ENCODE measurements at places on chromosomes 5 and 9.

GRCh38 chr9:37676411-37676830, 25.7 kb downstream of the FRMPD1 start:
- DNase-seq, result no peak

- DNase-seq, result no peak
Observed at GRCh38 chr5:83066548-83067110, 10.6 kb downstream of the TMEM167A start.

DNA sequence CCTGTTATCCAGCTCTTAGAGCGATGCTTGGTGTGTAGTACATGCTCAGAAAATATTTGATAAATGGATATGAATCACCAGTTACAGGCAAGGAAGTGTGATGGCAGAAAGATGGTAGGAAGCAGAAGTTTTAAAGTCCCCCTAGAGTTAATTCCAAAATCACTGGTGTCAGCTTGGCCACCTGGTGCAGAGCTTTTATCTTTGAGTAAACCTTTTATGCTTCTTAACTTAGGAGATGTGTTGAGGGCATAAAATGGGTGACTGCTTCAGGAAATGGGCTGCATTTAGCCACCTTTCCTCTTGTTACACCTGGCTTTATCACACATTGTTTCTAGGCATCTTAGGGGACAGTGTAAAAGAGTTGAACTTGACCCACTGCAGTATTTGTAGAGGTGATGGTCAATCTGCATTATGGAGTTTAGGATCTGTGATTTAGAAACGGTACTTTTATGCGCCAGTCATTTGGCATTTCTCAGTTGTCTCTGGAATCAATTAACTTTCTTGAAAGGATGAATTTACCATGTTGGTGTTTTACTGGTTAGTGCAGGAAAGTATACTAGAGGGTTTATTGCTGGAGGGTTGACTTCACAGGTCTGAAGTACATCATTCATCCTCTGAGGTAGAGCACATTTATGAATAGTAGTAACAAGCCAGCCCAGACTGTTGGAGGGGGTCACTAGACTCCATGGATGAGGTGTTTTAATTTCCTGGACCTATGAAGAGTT, 7.5 kb upstream of the FAM120AOS start:
- no peak for DNase-seq

- no peak for DNase-seq
Observed at GRCh38 chr5:39829441-39829840, 404.7 kb upstream of the DAB2 start.

DNA sequence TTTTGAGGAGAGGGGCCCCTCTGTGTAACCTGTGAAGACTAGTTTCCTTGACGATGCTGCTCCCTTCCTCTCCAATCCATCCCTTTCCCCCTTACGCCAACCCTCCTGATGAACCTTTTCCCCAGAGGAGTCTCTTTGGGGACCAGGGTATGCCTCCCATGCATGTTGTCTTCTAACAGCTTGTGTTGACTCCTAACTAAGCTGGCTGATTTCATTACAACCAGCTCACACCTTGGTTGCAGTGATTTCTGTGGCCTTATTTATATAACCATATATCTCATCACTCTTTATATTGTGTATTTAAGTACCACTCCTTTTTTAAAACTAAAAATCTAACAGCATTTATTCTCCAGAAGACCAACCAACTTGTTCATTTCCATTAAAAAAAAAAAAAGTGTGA, 42.5 kb downstream of the SFXN1 start:
- no peak for DNase-seq

- no peak for DNase-seq
Observed at GRCh38 chr5:172482156-172483020, 28.1 kb upstream of the SH3PXD2B start.

DNA sequence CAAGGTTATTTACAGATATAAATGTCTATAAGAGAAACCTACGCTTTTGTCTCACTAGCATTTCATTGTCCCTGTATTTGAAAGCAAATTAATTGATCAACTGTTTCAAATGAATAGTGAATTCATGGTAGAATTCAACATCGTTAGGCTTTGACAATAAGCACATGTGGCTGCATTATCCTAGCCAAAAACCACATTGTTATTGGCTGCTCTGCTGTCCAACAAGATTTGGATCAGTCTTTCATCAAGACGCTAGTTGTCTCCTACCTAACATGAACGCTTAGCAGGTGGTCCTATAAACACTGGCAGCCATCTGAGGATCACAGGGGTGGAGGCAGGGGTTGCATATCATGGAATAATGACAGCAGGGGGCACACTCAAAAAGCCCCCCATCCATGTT, 455.0 kb downstream of the CTNND2 start:
- DNase-seq, result no peak

DNA sequence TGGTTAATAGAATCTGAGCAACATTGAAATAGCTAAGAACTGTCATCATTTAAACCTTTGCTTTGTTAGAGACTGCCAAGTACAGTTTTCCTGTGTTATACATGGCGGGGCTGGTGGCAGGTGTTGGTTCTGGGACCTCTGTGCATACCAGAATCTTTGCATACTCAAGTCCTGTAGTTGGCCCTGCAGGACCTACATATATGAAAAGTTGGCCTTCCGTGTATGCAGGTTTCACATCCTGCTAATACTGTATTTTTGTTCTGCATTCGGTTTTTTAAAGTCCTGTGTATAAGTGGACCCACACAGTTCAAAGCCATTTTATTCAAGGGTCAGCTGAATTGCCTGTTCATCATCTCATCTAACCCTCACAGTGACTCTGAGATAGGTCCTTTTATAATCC, 36.4 kb downstream of the LARP1 start:
- no peak for DNase-seq

- DNase-seq, result no peak
Observed at GRCh38 chr9:14399756-14400657, 86.1 kb upstream of the NFIB start.

DNA sequence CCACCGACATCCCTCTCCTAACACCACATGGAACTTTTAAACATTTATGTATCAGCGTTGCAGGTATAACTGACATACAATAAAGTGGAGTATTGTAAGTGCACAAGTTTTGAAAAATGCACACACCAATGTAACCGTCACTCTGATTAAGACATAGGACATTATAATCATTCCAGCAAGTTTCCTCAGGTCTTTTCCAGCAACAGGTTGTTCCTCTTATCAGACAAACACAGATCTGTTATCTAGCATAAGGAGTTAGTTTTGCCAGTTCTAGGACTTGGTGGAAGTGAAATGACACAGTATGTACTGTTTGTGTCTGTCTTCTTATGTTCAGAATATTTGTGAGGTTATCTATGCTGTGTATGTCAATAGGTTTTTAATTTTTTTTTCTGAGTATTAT, 69.5 kb upstream of the TRPC7 start:
- no peak for DNase-seq

DNA sequence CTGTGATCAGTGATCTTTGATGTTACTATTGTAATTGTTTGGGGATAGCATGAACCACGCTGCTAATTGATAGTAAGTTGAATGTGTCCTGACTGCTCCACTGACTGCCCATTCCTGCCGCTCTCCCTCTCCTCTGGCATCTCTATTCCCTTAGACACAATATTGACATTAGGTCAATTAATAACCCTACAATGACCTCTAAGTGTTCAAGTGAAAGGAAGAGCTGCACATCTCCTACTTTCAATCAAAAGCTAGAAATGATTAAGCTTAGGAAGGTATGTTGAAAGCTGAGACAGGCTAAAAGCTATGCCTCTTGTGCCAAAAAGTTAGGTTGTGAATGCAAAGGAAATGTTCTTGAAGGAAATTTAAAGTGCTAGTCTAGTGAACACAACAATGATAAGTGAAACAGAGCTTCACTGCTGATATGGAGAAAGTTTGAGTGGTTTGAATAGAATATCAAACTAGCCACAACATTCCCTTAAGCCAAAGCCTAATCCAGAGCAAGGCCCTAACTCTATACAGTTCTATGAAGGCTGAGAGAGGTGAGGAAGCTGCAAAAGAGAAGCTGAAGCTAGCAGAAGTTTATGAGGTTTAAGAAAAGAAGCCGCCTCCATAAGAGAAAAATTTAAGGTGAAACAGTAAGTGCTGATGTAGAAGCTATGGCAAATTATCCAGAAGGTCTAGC, 12.9 kb downstream of the CLINT1 start:
- no peak for DNase-seq

DNA sequence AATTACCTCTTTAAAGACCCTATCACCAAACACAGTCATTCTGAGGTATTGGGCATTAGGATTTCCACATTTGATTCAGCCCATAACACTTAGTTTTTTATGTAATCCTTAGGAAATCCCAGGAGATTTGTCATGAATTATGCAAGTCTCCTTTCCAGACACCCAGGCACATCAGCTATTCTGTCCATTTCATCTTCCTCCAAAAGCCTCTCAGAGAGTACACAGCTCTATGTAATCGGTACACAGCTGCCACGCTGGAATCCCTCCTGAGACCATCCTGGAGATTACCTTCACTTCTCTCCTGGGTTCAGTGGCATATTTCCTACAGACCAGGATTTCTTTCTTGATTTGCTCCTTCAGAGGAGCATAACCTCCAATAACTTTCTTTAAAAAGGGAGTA, 2309.8 kb upstream of the WWC1 start:
- no peak for DNase-seq

DNA sequence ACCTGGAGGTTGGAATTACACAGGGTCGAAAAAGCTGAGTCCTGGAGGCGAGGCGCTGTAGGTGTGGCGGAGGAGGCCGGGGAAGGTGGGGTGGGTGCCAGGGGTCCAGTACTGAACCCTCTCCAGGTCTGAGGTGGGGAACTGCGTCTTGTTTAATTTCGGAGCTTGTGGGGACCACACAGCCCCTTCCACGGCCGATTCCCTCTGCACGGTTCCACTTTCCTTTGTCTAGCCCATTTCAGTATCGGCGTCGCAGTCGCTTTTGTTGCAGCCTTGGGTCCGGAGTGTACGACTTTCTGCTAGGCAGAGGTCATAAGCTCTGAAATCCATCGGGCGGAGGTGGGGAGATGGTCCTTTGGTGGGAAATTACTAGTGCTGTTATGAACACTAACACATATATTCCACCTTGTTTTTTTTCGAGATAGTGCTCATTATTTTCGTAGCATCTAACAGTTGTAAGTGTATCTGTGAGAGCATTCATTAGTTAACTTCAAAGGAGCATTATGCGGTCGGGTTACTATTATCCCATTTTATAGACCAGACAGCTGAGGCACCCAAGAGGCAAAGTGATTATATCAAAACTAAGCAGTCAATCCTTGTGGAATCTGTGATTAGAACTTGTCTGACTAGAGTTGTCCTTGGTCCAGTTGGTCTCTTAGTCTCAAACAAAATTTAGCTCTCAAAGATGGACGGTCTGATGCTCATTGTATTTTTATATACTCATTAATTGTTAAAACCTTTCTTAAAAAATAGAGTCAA, 737 bp downstream of the RNF180 start:
- DNase-seq, result no peak

- DNase-seq, result no peak
Observed at GRCh38 chr5:14958188-14958587, 86.6 kb upstream of the ANKH start.

- DNase-seq, result no peak
Observed at GRCh38 chr5:145787507-145787906, 47.6 kb downstream of the PRELID2 start.

DNA sequence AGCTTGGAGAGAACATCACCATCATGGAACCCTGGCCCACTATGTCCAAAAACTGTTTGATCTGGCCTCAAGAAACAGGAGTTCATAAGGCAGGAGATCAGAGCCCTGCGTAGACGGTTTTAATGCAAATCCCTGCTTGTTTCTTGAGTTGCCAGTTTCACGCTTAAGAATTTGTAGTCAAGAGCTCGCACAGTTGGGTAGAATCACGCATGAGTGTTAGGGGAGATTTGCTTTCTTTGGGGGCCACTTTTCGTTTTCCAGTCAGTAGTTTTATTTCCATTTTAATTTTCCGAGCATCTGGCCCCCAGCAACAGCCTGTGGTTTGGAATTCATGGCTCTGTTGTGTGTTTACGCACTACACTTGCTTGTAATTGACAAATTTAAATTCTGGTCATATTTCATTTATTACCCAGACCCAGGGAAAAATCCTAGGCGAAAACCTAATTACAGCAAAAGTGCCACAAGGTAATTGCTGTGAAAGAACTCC, 6.6 kb upstream of the C5orf58 start:
- no peak for DNase-seq

DNA sequence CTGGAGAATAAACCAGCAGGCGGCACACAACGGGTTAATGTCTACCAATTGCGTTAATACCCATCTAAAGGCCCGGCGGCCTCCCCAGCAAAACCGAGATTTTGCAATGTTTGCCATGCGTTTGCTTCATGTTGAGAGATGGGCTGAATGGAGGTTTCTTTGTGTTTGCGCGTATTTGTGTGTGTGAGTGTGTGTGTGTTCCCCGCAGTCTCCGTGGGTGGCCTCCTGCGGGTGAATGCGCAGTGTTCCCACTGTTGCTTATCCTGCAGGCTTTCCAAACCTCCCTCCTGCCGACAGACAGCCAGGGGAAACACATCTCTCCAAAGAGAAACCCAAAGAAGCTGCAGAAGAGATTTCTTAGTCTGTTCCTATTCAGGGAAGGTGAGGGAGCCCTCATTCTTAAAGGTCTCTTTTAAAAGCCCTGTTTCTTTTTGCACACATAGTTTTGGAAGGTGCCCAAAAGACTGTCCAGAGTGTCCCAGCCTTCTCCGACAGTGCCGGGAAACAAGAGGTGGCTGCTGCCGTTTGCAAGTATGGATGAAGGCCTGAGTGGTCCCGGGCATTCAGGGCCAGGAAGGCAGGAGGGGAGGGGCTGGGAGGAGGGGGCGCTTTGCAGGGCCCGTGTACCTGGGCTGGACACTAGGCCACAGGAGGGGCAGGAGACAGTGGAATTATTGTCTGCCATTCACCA, 103.8 kb upstream of the ERCC6L2 start:
- DNase-seq, result no peak

DNA sequence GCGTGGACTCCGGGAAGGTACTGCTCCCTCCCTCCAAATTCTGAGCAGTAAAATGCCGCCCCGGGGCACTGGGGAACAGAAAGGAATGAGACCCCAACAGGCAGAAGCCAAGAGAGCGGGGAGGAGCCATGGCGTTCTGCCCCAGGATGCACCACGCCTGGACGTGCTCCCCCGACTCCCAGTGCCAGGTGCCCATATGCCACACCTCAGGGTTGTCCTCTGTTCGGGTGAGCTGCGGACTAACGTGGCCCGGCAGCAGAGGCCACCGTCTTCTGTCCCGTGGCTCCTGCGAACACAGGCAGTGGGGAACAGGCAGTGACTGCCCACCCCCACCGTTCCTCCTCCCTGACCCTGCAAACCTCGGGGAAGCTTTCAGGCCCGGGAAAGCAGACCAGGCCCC, 4.8 kb downstream of the SURF6 start:
- no peak for DNase-seq

GRCh38 chr9:12271421-12271891, 421.7 kb upstream of the TYRP1 start:
- no peak for DNase-seq

DNA sequence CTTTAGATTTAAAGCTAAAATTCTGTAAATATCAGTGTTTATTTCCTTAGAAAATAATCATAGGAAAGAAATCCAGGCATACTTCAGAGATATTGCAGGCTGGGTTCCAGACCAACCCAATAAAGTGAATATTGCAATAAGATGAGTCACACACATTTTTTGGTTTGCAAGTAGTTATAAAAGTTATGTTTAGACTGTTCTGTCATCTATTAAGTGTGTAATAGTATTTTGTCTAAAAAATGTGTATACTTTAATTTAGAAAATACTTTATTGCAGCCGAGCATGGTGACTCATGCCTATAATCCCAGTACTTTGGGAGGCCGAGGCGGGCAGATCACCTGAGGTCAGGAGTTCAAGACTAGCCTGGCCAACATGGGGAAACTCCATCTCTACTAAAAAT, 6.9 kb upstream of the RIC1 start:
- no peak for DNase-seq

- DNase-seq, result no peak
Observed at GRCh38 chr9:114718801-114719221, 36.8 kb upstream of the TEX48 start.

- no peak for DNase-seq
Observed at GRCh38 chr5:148035676-148036075, 28.1 kb upstream of the SPINK5 start.
